HepG2 (cell line): ENCODE measurements at places on chromosomes 7 and 10. TPM values are rescaled to one million over a fixed set of nuclear protein-coding genes. Genes with fewer than 3 reads are reported as not detected.
A peak's percentile ranks its signal among the peaks of the same experiment; 100 is the strongest.

EBF3 gene
- total RNA-seq, result not detected in 2 replicates

SLC26A5 gene
- 0.11 TPM in 1 of 2 replicates, not detected in the other for total RNA-seq

SFTPA2 gene
- not detected in 2 replicates for total RNA-seq

EPHB4 gene
- total RNA-seq, result 43.7 and 69.6 TPM in 2 replicates

TMEM229A gene
- not detected in 2 replicates for total RNA-seq

EGR2 gene
- total RNA-seq, result 0.11 TPM in 1 of 2 replicates, not detected in the other

SPDYE2 gene
- total RNA-seq, result not detected in 2 replicates

GRCh38 chr10:89879121-89879520 is 177.7 kb downstream of the KIF20B start:
- H3K36me3 ChIP-seq, result no peaks in the 10 kb centered on the region
- H3K4me1 ChIP-seq, result no peaks in the 10 kb centered on the region
- DNase-seq, result no peak
- no peak overlapping the region for H3K4me3 ChIP-seq
- no peak overlapping the region for H3K27ac ChIP-seq
- no peaks in the 10 kb centered on the region for H3K27me3 ChIP-seq

GRCh38 chr7:23277359-23277989 is 21.7 kb upstream of the MALSU1 start:
- no peaks in the 10 kb centered on the region for H3K36me3 ChIP-seq
- H3K27ac ChIP-seq, result no peak overlapping the region
- H3K4me1 ChIP-seq, result peaks cover 32% of the 10 kb centered on the region
- H3K4me3 ChIP-seq, result no peak overlapping the region
- DNase-seq, result peak; percentile 76

DNA sequence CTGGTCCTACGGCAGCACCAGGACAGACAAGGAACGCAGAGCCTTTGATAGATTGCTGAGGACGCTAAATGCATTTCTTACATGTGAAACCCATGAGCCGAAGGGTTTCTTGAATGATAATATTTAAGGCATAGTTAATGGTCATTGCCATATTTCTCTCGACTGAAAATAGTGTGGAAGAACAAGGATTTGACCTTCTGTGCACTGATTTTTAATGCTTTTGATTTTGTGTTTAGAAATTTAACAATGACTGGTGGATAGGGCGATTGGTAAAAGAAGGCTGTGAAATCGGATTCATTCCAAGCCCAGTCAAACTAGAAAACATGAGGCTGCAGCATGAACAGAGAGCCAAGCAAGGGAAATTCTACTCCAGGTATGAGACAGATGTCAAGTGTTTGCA is 150.8 kb downstream of the NSUN6 start:
- no peaks in the 10 kb centered on the region for H3K4me1 ChIP-seq
- DNase-seq, result no peak
- H3K4me3 ChIP-seq, result no peak overlapping the region
- H3K27ac ChIP-seq, result no peak overlapping the region

- no peaks in the 10 kb centered on the region for H3K36me3 ChIP-seq
- peaks cover 6% of the 10 kb centered on the region; the same call in 1 of the 3 replicates for H3K27me3 ChIP-seq
- no peak for DNase-seq
- H3K27ac ChIP-seq, result no peak overlapping the region
- H3K4me1 ChIP-seq, result no peaks in the 10 kb centered on the region
These were observed 62.1 kb upstream of the PRKAR2B start for GRCh38 chr7:106982415-106982814.

GRCh38 chr7:129607471-129608120 is 3.9 kb upstream of the NRF1 start:
- H3K4me1 ChIP-seq, result peaks cover 19% of the 10 kb centered on the region
- H3K36me3 ChIP-seq, result peaks cover 2% of the 10 kb centered on the region; the same call in 1 of the 2 replicates
- no peak overlapping the region for H3K4me3 ChIP-seq
- no peaks in the 10 kb centered on the region; the same call in 2 of the 3 replicates for H3K27me3 ChIP-seq
- no peak overlapping the region for H3K27ac ChIP-seq

GRCh38 chr7:117014673-117015133 is 61.4 kb downstream of the ST7 start:
- H3K4me3 ChIP-seq, result no peak overlapping the region
- no peaks in the 10 kb centered on the region for H3K36me3 ChIP-seq
- H3K27ac ChIP-seq, result no peak overlapping the region

- DNase-seq, result peak; percentile 78
- H3K4me1 ChIP-seq, result peaks cover 19% of the 10 kb centered on the region
- H3K36me3 ChIP-seq, result no peaks in the 10 kb centered on the region
These were observed 5.0 kb upstream of the TNRC18 start for GRCh38 chr7:5428478-5429252.

DNA sequence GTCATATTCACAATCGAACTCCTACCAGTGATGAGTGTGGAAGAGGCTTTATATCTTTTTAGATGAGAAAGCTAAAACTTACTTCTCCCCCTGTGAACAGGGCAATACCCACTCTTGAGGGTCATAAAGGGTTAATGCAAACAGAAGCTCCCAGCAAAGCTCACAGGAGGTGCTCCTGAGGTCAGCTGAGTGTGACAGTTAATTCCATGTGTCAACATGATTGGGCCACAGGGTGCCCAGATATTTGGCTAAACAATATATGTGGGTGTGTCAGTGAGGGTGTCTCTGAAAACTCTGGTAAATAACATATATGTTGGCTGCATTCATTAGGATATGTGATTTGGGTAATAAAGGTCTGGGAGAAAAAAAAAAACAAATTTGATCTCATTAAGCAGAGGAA is 86.0 kb downstream of the HIP1 start:
- H3K4me1 ChIP-seq, result peaks cover 30% of the 10 kb centered on the region
- H3K4me3 ChIP-seq, result no peak overlapping the region
- no peak overlapping the region for H3K27ac ChIP-seq
- no peaks in the 10 kb centered on the region for H3K36me3 ChIP-seq
- H3K27me3 ChIP-seq, result no peaks in the 10 kb centered on the region
- DNase-seq, result peak; percentile 37

GRCh38 chr7:4119848-4120247 is 562.2 kb upstream of the FOXK1 start:
- H3K36me3 ChIP-seq, result no peaks in the 10 kb centered on the region
- H3K27me3 ChIP-seq, result no peaks in the 10 kb centered on the region
- H3K4me3 ChIP-seq, result no peak overlapping the region
- H3K27ac ChIP-seq, result no peak overlapping the region
- no peaks in the 10 kb centered on the region for H3K4me1 ChIP-seq

- H3K4me1 ChIP-seq, result no peaks in the 10 kb centered on the region
- DNase-seq, result no peak
- H3K36me3 ChIP-seq, result no peaks in the 10 kb centered on the region
- no peak overlapping the region for H3K27ac ChIP-seq
These were observed 276.2 kb downstream of the USP6NL start for GRCh38 chr10:11335167-11335652.

- no peaks in the 10 kb centered on the region; the same call in 1 of the 2 replicates for H3K27me3 ChIP-seq
- no peaks in the 10 kb centered on the region for H3K36me3 ChIP-seq
- H3K27ac ChIP-seq, result no peak overlapping the region
- no peak for DNase-seq
- no peak overlapping the region for H3K4me3 ChIP-seq
These were observed 22.5 kb downstream of the AKR1E2 start for GRCh38 chr10:4848356-4849041.

- no peaks in the 10 kb centered on the region for H3K36me3 ChIP-seq
- no peak overlapping the region for H3K27ac ChIP-seq
- no peaks in the 10 kb centered on the region for H3K27me3 ChIP-seq
These were observed 4.4 kb upstream of the ST7 start for GRCh38 chr7:116948934-116949333.

- DNase-seq, result no peak
- H3K36me3 ChIP-seq, result no peaks in the 10 kb centered on the region
- no peaks in the 10 kb centered on the region for H3K27me3 ChIP-seq
- no peaks in the 10 kb centered on the region for H3K4me1 ChIP-seq
These were observed 104.3 kb upstream of the CAV2 start for GRCh38 chr7:116395141-116395791.

DNA sequence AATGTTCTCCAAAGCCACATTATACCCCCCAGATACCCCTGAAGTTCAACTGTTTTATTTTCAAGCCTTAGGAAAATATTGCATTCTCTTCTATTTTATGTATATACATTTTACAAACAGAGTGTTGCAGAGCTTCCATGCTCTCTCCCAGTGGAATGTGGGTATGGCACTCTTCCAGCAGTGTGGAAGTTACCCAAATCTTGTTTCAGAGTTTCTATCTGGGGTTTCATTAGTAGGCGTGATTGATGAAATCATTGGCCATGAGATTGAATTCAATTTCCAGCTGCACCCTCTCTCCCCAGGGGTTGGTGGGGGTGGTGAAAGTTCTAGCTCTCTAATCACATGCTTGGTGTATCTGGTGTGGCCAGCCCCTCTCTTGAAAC is 350.4 kb downstream of the RPS24 start:
- H3K36me3 ChIP-seq, result no peaks in the 10 kb centered on the region
- no peaks in the 10 kb centered on the region for H3K4me1 ChIP-seq
- H3K4me3 ChIP-seq, result no peak overlapping the region
- no peak for DNase-seq
- H3K27me3 ChIP-seq, result peaks cover 2% of the 10 kb centered on the region
- no peak overlapping the region for H3K27ac ChIP-seq

- no peak overlapping the region for H3K4me3 ChIP-seq
- peaks cover 3% of the 10 kb centered on the region for H3K27me3 ChIP-seq
- no peak for DNase-seq
- no peaks in the 10 kb centered on the region for H3K36me3 ChIP-seq
These were observed 52.0 kb downstream of the TCERG1L start for GRCh38 chr10:131259535-131259934.

DNA sequence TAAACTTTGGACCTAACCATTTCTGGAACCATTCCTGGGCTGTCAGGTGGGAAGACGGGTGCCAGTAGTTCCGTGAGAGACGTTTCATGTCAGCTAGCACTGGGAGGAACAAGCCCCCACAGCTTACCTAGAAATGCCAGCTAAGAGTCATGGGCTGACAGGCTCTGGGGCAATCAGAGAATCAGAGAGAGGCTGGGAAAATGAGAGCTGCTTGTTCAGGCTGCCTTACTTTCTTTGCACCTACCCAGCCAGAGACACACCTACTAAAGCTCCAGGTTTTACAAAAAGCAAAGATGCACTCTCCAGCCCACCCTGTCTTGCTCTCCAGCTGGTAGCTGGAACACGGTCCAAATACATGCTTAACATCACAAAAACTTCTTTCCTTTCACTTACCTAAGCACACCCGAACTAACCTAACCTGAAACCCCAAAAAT is 688 bp downstream of the PTN start:
- no peaks in the 10 kb centered on the region for H3K4me1 ChIP-seq
- no peak for DNase-seq
- H3K4me3 ChIP-seq, result no peak overlapping the region

DNA sequence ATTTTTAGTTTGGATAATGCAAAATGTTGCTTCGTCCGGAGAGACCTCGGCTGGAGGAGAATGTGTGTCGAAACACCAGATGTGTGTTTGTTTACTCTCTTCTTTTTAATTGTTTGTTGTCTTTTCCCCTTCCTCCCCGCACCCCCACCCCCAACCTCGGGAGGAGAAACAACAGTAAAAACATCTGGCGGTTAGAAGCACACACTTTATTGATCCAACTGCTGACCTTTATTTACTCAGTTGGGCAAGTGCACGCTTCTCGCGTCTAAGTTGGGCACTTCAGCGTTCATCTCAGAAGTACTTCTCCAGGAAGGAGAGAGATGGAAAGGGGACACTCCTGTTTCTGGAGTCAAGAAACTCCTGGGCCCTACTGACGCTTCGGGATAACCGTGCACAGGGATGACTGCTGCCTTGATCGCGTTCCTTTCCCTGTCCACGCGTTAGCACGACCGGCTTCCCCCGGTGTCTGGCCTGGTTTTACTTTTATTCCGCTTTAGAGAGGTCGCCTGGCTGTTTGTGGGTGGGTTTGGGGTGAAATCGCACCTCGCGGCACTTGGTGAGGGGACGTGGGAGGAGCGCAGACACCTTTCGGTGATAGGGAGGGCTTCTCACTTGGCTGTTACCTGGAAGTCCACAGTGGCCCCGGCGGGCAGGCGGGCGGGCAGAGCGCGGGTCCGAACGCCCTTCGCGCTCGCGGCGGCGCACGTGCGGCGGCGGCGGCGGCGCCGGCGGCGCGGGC is 168.3 kb upstream of the PPP1R3A start:
- H3K27ac ChIP-seq, result no peak overlapping the region
- no peak for DNase-seq
- no peaks in the 10 kb centered on the region for H3K36me3 ChIP-seq
- peaks cover 43% of the 10 kb centered on the region for H3K4me1 ChIP-seq

DNA sequence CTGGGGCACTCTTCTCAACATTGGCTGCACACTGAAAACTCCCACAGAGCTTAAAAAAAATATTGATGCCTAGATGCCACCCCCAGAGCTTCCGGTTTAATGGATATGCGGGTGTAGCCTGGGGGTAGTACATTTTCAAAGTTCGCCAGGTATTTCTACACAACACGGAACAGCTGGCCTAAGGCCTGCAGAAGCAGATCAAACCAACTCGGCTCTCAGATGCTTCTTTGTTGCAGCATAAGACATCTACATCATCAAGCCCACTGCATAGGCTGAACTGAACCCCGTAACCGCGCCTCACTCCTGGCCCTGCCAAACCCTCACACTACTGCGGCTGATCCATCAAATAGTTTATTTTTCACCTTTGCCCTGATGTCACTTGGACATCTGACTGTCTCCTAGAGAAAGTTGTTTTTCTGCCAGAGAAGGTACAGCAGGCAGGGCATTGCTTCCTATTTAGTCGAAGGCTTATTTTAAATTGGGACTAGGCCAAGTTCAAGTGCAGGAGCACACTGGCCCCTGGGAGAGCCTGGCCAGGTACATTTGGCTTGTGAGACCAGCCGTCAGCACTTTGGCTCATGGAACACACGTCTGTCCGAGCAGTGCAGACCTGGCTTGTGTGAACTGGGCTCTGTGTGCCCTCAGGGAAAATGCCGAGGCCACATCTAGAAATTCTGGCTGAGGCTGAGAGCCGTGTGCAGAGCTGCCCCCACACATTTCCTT is 113.3 kb downstream of the TACC2 start:
- H3K27ac ChIP-seq, result no peak overlapping the region
- H3K4me3 ChIP-seq, result no peak overlapping the region
- peaks cover 13% of the 10 kb centered on the region for H3K4me1 ChIP-seq
- no peak for DNase-seq
- peaks cover 2% of the 10 kb centered on the region; the same call in 1 of the 2 replicates for H3K36me3 ChIP-seq

DNA sequence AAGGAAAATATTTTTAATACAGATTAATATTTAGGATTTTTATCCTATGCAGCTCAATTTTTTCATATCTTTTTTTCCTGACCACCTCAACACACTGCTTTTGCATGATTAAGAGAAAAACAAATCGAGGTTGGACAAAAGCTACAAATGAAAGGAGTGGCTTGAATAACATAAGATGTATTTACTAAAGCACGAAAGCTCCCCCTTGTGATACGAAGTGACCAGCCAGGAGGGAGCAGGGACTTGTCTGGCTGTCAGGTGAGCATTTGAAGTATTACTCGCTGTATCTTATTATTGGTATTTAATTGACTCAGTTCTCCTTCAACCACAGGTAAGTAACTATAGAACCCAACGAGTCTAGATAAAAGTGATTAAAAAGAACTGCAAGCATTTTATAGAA is 265.2 kb upstream of the PHF14 start:
- no peak overlapping the region for H3K27ac ChIP-seq
- no peaks in the 10 kb centered on the region for H3K4me1 ChIP-seq
- H3K4me3 ChIP-seq, result no peak overlapping the region
- no peaks in the 10 kb centered on the region for H3K36me3 ChIP-seq
- peak; percentile 4 for DNase-seq

- H3K27ac ChIP-seq, result no peak overlapping the region
- H3K27me3 ChIP-seq, result peaks cover 42% of the 10 kb centered on the region; the same call in 2 of the 3 replicates
- no peaks in the 10 kb centered on the region for H3K4me1 ChIP-seq
- H3K4me3 ChIP-seq, result no peak overlapping the region
- H3K36me3 ChIP-seq, result no peaks in the 10 kb centered on the region
These were observed 76.2 kb upstream of the UNC5B start for GRCh38 chr10:71136036-71136721.
